Right forelimb (tissue), 1 donor: ENCODE measurements at places on chromosomes 4 and X.

- DNase-seq: no peak
Measured at GRCh38 chr4:107468156-107468555, 251.9 kb downstream of the PAPSS1 start.

GRCh38 chrX:5870238-5870637 is 358.4 kb downstream of the NLGN4X start:
- no peak for DNase-seq

- no peak for DNase-seq
Measured at GRCh38 chr4:105248613-105249012, 101.9 kb downstream of the TET2 start.

DNA sequence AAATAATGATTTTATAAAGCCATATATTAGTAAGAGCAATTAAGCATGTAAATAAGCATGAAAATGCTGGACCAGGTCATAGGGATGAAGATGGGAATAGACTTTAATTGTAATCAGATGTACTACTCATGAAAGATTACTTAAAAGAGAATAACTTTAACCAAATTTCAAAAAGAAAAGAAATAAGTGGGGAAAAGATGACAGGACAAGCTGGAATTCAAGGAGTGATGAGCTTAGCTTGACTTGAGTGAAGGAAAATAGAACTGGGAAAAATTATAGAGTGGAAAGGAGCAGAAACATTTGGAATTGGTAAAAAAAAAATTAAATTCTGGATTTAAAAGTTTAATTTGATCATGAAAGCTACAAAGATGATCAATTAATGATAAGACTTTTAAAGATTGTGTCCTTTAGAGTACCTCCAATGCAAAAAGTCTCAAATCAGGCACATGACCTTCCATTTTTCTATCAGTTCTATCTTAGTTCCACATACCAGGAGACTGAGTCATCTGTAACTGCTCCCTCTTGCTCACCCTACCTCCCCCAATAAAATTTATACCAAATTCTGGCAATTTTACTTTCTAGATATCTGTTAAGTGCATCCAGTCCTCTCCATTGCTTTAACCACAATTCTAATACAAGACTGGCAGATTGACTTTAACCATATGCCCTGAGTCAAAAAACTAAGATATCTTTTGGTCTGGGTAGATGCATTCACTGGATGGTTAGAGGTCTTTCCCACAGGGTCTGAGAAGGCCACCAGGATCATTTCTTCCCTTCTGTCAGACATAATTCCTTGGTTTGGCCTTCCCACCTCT is 56.4 kb upstream of the SLIT2 start:
- DNase-seq: no peak

GRCh38 chr4:89324671-89325070 is 17.1 kb upstream of the GPRIN3 start:
- no peak for DNase-seq

GRCh38 chr4:172207886-172208285 is 394.7 kb downstream of the GALNTL6 start:
- DNase-seq: no peak

DNA sequence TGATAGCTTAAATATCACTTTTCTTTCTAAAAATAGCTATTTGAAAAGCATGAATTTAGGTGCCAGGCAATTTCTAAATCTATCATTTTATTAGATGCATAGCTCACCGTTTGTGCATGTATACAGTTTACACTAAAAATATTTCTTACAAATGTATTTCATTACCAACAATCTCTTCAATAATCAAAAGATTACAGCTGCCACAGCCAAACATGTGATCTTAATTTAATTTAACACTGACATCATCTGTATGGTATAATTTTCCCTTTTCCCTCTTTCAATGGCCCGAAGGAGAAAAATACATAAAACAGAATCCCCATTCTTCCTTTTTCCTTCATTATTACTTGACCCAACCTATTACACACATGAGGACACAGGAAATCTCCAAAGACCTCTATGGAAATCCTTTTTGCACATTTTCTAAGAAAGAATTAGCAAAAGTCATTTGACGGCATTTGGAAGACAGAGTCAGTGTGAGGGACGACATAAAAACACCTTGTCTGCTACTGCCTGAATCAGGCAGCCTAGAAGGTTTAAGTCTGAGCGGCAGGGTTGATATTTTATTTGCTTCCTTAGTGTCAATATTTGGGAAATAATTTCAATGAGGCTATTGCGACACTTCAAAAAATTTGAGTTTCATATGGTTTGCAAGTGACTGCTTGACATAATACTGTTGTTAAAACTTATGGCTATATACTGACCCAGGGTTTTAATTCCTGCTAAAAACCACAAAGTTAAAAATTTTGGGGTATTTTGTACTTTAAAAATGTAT is 111.2 kb downstream of the TTC29 start:
- no peak for DNase-seq

GRCh38 chrX:78106651-78106986 is 2.6 kb downstream of the PGK1 start:
- DNase-seq: no peak

DNA sequence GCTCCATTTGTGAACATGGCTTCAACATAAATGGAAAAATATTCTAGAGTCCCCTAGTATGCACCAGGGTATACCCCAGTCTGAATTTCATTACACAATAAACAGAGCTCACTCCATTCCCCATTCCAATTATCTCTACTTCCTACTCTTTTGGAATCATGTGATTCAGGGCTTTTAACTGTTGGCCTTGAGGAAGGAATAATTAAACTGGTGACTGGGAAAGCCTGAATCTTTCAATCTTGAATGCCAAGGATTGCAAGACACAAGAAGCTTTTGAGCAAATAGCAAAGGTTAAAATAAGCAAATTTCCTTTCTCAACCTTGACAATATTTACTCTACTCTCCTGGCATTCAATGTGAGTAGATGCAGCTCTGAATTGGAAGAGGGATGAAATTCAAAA is 77.5 kb upstream of the INPP4B start:
- DNase-seq: no peak

- DNase-seq: no peak
Measured at GRCh38 chrX:137749246-137749645, 183.3 kb downstream of the ZIC3 start.
